ENCODE measurements at places on chromosomes 6 and 20.

- DNase-seq: no peak
Observed at GRCh38 chr20:52270696-52271095, 79.1 kb upstream of the ZFP64 start.

DNA sequence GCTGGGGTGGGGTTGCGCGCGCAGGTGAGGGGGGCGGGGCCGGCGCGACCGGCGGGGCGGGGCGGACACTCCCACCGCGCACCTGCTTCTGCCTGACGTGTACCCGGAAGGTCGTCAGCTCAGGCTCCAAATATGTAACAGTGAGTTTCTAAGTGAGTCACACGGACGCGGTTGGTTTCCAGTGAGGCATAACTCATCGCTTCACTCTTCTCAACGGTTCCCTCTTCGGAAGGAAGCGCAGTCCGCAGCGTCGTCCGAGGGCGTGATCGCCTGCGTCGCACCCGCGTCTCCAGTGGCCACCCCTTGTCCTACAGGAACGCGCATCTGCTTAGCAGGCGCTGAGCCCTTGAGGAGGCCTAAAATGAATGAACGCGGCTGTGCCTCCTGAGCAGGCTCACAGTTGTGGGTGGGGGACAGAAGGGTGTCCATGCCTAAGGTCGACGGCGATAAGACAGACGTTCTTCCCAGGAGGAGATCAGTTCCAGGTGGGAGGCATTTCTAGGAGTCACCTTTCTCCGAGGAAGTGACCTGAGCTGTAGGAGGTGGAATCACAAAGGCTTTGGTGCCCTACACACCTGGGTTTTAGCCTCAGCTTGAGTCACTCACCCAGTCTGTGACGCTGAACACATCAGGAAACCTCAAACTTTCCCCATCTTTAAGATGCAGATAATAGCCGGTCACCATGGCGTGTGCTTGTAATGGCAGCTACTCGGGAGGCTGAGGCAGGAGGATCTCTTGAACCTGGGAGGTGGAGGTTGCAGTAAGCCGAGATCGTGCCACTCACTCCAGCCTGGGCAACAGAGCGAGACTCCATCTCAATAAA lies 50.9 kb upstream of the EZR start:
- DNase-seq: peak; percentile 52

- no peak for DNase-seq
Observed at GRCh38 chr6:55578537-55579363, at the start of gene HMGCLL1. TSS of gene HMGCLL1 (minus strand) at chr6:55579192. CDS start at chr6:55579055, 137 bp downstream.

GRCh38 chr6:143939364-143939763 lies 68.7 kb downstream of the PLAGL1 start:
- DNase-seq: no peak

DNA sequence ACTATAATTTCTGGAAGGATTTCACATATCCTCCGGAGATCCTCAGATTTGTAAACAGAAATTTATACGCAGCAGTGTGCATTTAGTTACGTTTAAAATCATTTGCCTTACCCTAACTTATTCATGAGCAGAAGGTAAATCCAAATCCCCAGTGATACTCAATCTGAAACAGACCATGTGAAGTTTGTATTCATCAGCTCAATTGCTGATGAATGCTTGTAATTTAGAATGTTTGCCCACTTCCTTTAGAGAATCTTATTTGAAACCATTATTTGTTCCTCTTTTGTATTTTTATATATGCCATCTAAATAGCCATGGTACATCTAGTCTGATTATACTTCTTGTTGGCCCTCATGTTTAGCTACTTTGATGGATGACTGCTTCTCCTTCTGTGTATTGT lies 15.4 kb downstream of the TAAR1 start:
- DNase-seq: peak; percentile 61

GRCh38 chr20:10927936-10928840 lies 254.4 kb upstream of the JAG1 start:
- no peak for DNase-seq

- no peak for DNase-seq
Observed at GRCh38 chr6:91600561-91600960, 1013.7 kb upstream of the MAP3K7 start.

DNA sequence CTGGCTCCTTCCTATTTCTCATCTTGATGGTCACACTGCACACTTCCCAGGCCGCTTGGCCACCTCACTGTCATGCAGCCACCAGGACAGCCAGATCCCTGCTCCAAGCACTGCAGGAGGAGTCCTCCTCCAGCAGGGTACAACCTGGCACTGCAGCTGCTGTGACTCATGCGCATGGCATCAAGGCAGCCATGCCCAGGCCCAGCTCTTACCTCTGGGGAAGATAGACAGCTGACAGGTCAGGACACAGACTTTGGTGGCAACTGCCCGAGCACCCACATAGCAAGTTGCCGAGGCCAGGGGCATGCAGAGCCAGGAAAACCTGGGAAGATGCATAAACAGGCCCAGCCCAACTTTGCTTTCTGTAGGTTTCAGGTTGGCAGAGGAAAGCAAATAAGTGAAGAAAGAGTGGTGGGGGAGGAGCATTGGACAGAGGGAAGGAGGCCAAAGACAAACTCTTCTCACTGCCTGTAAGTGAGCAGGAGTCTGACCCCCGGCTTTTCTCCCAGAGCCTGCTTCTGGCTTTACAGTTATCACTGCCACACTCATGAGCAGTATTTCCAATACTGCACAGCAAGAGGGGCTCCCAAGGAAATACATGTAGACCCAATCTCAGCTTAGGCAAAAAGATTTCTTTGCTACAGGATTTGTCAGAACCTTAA lies 38.8 kb downstream of the SLC22A3 start:
- no peak for DNase-seq

DNA sequence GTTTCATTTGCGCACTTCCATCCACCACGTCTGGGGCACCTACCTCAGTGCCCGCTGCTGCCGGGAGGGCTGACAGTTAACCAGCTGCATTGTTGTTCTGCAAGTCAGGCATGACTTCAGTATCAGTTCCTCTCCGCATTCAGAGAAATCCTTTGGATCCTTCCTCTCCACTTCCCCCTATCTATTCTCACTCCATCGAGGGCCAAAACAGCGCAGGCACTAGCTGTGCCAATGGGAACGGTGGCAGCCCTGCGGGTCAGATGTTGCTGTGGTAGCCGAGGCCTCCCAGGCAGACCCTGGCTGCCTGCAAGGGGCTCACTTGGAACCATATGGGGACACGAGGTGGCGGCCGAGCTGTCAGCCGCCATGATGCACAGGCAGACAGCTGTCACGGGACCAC lies 64.2 kb upstream of the INSM1 start:
- no peak for DNase-seq

GRCh38 chr6:144156991-144157390 lies 6.7 kb downstream of the STX11 start:
- DNase-seq: no peak

DNA sequence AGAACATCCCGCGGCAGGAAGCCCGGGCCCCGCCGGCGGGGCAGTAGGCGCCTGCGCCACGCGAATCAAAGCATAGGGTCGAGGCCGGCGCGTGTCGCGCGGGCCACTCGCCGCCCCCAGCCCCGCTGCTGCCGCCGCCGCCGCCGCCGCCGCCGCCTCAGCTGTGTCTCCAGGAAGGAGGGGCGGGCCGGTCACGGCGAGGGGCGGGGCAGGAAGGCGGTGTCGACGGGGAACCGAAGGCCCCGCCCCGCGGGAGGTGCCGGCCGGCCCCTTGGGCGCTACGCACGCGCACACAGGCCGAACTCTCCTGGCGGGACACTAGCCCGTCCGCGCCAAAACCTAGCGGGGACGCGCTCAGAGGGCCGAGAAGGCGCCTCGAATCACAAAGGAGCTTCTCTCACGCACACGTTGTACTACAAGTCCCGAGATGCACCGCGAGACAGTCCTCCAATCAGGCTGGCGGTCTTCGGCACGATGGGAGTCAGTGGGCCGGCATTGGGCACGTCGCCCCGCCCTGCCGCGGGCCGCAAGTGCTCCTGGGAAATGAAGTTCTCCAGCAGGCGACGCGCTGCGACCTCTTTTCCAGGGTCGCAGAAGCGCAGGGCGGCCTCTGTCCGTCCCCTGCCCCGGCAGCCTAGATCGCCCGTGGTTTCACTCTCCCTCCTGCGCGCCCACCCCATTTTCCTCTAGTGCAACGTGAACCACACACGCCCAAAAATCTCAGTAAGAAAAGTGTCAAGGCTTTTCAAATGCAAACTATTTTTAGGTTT lies at the start of gene RALGAPA2:
TSS of gene RALGAPA2 (minus strand) at position 171 of the 770 bp plus-strand sequence. CDS start at position 7, 164 bp downstream.
- peak; percentile 90 for DNase-seq

- DNase-seq: no peak
Observed at GRCh38 chr20:62136283-62137091, 6.7 kb downstream of the PSMA7 start.

- DNase-seq: no peak
Observed at GRCh38 chr20:48538058-48538825, 289.6 kb downstream of the PREX1 start.

GRCh38 chr6:165930668-165931214 lies 236.9 kb downstream of the TBXT start:
- no peak for DNase-seq

DNA sequence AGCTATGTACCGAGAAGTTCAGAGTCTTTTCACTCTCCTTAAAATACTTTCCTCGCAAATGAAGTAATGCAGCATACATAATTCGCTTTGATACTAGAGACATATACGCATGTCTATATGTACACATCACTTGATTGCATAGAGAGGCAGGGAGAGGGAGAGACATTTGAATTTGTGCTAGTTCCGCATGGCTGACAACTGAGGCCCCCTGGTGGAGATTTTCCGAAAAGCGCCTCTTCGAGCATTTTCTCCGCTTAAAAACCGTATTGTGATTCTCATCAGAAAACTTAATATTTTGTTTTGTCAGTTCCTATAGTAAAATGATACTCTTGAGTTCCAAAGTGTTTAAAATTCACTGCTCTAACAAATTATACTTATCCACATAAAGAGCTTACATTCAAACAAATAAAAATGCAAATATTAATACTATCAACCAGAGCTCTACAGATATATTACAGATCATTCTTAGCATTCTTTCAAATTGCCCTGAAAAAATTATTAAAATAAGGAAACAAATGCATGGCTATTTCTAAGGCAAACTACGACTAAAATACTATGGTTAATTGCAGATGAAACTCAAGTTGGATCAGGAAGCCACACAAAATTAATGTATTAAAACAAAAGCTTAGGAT lies 637 bp downstream of the MYLK4 start:
- DNase-seq: no peak

DNA sequence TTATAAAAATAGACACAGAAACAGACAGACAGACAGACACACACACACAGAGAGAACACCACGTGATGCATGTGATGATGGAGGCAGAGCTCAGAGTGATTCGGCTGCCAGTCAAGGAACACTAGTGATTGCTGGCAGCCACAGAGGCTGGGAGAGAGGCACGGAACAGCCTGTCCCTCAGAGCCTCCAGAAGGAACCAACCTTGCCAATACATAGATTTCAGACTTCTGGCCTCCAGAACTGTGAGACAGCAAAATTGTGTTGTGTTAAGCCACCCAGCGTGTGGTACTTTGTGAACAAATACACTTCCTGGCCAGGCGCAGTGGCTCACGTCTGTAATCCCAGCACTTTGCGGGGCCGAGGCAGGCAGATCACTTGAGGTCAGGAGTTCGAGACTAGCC lies 9.5 kb upstream of the PARD6B start:
- no peak for DNase-seq

- no peak for DNase-seq
Observed at GRCh38 chr20:10919396-10920140, 245.8 kb upstream of the JAG1 start.

DNA sequence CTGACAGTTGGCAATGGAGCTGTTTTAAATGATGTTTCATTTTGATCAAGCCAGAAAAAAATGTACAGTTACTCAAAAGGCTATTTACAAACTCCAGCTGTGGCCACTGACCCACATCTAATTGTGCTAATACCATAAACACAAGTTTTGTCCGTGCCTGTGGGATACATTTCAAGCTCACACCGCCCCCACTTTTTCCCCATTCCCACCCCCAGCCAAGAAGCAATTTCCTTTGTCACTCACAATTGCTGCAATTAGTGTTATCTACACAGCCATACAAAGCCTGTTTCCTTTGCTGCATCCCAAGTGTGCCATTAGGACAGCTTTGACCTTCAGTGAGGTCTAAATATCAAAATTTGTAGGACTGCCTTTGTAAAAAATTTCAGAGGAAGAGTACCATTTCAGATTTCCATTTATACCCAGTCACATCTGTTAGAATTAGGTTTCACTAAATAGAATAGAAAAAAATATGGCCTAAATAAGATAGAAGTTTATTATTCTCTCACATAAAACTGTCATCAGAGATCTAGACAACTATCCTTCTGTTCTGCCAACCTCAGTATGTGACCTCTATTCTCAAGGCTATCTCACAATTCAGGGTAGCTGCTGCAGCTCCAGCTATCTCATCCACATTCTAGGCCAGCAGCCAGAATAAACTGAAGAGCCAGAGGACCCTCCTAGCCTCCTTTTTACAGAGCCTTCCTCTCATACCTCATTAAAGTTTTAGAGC lies 202.6 kb downstream of the NFATC2 start:
- no peak for DNase-seq

DNA sequence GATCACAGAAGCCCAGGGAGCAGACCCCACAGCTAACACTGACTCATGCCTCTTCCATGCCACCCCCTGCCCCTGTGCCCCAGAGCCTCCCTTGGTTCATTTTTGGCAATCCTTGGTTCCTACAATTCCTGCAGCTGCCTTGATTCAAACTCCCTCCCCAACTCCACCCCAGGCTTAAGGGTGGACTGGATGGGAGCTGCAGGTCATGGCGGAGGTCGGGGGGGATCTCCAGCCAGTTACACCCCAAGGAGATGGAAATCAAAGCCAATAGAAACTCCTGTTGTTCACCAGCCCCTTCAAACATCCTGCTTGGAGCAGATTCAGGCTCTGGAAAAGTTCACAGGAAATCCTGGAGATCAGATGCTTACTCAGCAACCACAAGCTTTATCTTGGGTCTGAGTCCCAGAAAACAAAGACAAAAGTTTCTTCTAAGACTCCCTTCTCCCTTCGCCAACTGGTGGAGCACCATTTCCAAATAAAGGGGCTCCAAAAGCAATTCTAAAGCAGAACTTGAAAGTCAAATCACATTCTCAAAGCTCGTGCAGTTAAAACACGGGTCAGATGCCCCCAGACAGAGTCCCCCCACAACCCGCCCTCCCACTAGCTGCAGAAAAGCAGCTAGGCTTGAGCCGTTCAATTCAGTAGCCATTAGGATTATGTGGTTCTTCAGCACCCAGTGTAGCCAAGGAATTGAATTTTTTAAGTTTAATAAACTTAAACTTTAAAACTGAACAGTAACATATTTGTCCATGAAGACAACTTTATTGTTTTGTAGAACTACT lies 149.5 kb downstream of the ANKRD60 start:
- no peak for DNase-seq

- no peak for DNase-seq
Observed at GRCh38 chr6:5569491-5569890, 308.2 kb downstream of the FARS2 start.

DNA sequence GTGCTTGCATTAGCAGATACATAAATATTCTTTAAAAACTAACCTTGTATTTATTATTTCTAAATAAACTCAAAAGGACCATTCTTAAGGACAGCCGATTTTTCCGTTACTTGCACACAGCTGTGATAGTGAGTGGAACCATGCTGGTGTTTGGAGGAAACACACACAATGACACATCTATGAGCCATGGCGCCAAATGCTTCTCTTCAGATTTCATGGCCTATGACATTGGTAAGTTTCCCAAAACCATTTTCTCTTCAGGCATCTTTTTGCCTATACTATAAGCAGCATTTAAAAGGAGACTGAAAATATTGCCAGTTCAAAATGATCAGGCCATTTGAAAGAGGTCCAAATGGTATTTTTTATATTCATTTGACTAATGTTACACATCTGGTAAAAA lies 92.3 kb downstream of the ATRN start:
- DNase-seq: no peak

- no peak for DNase-seq
Observed at GRCh38 chr6:47179286-47179685, 130.4 kb downstream of the TNFRSF21 start.

GRCh38 chr6:136209496-136209895 lies 40.6 kb downstream of the MTFR2 start:
- no peak for DNase-seq
